ENCODE measurements at places on chromosomes 1 and 21. TPM values are rescaled to one million over a fixed set of nuclear protein-coding genes. Genes with fewer than 3 reads are reported as not detected.

RGS7 gene
- 0.06 TPM for total RNA-seq

- DNase-seq, result no peak
Observed at GRCh38 chr1:178620584-178621475, 104.2 kb upstream of the RALGPS2 start.

NLRP3 gene
- 0.09 TPM for total RNA-seq

DNA sequence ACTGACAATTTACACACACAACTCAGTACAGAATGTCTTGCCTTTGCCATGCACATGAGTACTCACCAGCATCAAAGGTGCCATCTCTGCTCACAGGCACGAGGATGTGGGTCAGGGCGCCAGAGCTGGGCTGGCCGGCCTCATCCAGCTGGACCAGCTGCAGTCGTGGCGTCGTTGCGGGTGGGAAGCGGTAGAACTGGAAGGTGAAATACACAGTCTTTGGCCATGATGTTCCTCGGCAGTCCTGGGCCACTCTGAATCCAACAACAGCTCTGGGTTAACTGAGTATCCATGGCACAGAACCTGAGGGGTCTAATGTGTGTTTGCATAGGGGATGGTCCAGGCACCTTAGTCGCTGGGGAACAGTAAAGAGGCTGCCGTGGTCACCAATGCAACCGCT, 87.7 kb downstream of the NPHP4 start:
- DNase-seq, result no peak

GRCh38 chr1:151970128-151970527, 23.5 kb downstream of the S100A10 start:
- no peak for DNase-seq

DNA sequence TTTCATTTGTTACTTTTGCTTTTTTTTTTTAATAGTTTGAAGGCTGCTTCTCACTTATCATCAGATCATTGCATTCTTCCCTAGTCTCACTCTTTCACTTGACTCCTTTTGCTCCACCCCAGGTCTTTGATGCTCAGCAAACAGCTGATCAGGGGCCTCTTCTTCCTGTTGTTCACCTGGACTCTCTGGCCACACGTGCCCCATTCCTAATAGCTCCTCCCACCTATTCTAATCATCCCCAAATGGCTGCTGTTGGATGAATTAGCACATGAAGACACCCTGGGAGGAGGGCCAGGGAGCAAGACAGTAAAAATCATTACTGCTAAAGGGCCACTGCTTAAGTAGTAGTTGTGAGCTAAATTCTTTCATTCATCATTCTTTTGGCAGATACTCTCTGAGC, 119.5 kb downstream of the MAB21L3 start:
- DNase-seq, result no peak

DNA sequence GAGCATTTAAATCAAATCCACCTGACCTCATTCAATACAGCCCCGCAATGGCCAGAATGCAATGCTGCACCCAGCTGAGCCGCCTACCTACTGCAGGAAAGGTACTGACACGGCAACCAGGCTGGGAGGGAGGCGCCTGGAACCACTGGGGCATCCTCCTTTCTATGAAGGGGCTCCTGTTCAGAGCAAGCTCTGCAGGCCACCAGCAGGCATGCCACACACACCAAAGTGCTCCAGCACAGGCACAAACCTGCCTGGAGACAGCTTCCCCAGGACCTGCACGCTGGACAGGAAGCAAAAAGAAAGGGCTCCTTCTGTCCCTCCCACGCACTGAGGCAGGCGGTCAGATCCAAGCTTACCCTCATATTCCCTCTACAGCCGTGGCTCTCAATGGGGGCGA, 21.2 kb downstream of the CTNNBIP1 start:
- DNase-seq, result no peak

DNA sequence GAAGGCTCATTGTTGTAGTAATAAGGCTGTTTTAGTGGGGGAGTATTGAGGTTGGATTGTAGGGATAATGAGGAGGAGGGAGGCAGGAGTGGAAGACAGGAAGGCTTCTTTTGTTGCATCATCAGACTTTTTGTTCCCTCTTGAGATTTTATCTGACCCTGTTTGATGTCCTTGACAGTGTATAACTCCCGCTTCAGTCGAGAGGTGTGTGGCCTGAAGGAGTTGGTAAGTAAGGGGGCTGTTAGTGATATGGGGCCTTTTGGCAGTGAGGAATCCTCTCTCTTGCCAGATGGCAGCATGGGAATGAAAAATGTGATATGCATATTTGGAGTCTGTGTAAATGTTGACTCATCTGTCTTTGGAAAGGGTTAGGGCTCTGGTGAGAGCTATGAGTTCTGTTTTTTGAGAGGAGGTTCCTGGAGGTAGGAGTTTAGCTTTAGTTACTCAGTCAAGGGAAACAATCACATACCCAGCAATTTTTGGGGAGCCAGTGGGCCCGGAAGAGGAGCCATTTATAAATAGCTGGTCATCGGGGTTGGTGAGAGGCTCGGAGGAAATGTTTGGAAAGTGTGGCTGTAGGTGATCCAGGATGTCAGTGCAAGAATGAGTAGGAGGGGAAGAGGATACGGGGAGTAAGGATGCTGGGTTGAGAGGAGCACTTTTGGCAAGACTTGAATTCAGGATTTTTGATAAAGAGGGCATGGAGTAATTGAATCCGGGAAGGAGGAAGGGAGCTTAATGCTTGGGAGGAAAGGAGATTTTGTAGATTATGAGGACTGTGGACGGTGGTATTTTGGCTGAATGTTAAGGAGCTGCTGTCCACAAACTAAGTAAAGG, 136.7 kb upstream of the ETV3 start:
- no peak for DNase-seq

- no peak for DNase-seq
Observed at GRCh38 chr1:16302709-16303627, 49.3 kb downstream of the FBXO42 start.

MAB21L3 gene
- not detected for total RNA-seq

DENND2C gene
- 0.62 TPM for total RNA-seq

TAS1R1 gene
- not detected for total RNA-seq

- no peak for DNase-seq
Observed at GRCh38 chr1:56330391-56331026, 248.9 kb downstream of the PLPP3 start.

- no peak for DNase-seq
Observed at GRCh38 chr1:8510041-8510823, 192.3 kb downstream of the SLC45A1 start.

PRAMEF11 gene
- not detected for total RNA-seq

DNA sequence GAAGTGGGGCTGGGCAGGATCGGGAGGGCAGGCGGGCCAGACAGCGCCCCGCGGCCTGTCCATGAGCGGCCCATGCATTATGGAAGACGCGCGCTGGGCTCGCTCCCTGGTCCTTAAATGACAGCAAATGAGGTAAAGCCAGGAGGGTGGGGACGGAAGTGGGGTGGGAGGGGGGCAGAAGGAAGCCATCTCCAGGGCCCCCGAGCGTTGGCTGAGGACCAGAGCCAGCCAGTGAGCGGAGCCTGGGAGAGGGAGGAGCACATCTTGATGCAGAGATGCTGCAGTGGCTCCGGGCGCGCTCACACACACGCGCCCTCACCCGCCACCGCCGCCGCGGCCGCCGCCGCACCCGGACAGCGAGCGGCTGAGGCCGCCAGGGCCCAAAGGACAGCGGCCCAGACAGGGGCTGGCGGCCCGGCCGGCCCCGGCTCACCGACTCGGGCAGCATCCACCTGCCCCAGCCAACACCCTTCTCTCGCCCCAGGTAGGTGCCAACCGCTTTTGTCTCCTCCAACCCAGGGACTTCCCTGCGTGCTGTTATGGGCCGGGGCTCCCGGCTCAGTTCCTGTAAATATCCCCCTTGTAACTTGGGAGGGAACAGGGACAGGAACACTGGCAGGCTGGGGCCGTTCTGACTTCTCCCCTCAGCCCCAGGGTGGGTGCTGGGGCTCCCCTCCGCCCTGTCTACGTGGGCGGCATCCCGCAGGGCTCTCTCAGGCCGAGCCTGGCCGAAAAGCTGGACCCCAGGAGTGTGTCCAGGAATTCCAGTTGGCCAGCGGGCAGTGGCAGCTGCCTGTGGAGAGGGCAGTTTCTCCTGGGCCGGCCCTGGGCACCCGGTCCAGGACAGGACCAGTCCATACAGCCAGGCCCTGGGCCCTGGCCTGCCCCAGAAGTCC, at the start of gene CNTN2:
Gene CNTN2 (plus strand): TSS at position 302 of the 896 bp plus-strand sequence. CDS start 9,974 bp downstream, outside the sequence.
- peak; percentile 77 for DNase-seq

GRCh38 chr1:231279081-231279480, 38.1 kb downstream of the GNPAT start:
- no peak for DNase-seq

DNA sequence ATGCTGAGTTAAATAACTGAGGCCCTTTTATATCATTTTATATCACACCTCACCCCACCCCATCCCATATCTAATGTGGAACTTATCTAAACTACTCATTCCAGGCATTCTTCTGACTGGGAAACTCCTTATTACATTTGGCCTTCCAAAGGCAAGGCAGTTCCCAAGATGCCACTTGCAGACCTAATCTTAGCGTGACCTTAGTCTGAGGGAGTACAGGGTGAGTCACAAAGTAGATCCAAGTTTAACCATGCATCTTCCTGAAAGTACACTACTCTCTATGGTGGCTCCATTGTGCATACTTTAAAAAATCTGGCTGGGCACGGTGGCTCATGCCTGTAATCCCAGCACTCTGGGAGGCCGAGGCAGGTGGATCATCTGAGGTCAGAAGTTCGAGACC, 353.6 kb upstream of the C1orf87 start:
- no peak for DNase-seq

AMPD1 gene
- not detected for total RNA-seq

DNA sequence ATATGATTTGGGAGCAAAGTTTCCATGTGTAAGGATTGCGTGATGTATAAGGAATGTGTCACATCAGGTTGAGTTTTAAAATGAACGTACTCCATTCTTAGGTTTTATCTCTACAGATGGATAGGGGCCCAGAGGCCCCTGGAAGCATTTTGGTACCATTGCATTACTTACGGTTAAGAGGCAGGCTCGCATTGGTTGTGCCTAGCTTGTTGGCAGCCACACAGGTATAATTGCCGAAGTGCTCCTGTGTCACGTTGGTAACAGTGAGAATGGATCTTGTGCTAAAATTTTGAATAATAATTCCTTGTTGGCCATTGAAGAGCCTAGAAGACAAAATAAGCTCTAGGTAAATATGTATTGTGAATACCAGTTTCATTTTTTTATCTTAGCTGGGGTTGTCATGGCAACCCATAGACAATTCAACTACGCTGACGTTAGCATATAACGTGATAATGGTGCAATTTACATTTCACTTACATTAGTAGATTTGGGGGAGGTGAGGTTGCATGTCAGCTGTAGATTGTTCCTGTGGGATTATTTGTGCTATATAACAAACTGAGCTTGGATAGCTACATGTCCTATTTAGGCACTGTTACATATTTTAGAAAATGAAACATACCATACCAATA, 511.9 kb upstream of the ZRANB2 start:
- DNase-seq, result no peak

GRCh38 chr1:204505674-204506200, 10.5 kb upstream of the MDM4 start:
- DNase-seq, result no peak

GRCh38 chr1:90722874-90723589, 5.9 kb upstream of the BARHL2 start:
- DNase-seq, result no peak

DNA sequence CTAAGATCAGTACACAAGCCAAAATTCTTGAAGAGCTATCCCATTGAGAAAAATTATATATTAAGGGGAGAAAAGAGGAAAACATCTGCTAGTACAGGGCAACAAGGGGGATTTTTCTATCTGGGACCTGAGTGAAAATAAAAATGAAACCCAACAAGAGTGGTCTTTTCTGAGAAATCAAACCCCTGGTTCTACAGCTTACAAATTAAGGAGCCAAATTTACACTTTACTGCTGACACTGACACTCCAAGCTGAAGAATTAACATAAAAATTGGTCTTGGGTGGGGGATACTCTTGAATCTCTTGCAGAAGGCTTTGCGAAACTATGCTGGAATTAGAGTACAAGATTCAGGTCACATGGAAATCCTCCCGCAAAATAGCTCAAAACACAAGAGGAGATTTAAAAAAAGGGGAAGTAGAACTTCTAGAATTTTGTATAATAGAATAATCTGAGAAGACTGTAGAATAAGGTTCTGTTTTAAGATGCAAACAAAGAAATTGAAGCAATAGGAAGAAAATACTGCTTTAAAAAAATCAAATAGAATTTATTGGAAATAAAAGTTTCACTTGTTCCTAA, 32.1 kb upstream of the HSPA13 start:
- DNase-seq, result no peak

U2AF1 gene
- 63.0 TPM for total RNA-seq
